ENCODE measurements at places on chromosomes 4 and X.

- peak; percentile 5 for DNase-seq
Measured at GRCh38 chr4:109406337-109406931, 27.2 kb upstream of the SEC24B start.

- no peak for DNase-seq
Measured at GRCh38 chr4:128512767-128513322, 225.2 kb upstream of the PGRMC2 start.

DNA sequence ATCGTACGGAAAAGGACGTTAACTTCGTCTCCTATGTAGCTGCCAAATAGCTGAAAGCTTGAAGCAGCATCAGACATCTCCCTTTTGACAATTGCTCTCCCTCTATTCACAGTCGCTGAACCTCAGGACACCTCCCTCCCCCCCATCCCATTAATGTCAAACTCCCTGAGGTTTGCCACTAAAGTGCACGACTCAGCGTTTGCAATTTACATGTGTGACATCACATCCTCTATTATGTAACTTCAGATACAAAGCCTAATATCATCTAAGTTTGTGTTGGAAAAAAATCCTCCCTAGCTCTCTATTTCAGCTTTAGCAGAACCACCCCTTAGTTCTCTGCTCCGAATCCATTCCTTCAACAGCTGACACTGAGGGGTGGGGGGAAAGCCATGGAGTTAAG lies 5.5 kb upstream of the NR3C2 start:
- no peak for DNase-seq

- DNase-seq, result no peak
Measured at GRCh38 chrX:110734894-110735541, 60.6 kb downstream of the CHRDL1 start.

DNA sequence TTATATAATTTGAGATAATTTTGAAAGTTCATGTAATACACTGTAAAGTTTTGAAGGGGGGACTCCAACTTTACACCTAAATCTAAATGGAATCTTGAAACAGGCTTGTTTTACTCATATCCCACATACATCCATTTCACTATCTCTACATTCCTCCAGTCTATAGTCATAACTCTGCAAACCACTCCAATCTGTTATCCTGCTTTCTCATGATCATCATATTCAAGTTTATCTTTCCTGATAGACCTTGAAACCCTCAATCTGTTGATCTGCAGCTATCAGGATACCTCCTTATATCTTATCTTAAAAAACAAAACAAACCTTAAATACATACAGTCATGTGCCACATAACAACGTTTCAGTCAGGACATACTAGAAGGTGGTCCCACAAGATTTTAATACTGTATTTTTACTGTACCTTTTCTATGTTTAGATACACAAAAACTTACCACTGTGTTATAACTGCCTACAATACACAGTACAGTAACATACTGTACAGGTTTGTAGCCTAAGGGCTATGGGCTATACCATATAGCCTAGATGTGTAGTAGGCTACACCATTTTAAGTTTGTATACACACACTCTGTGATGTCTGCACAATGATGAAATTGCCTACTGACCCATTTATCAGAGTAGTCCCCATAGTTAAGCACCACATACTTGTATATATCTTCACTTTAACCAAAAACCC lies 14.0 kb downstream of the CHIC2 start:
- no peak for DNase-seq

DNA sequence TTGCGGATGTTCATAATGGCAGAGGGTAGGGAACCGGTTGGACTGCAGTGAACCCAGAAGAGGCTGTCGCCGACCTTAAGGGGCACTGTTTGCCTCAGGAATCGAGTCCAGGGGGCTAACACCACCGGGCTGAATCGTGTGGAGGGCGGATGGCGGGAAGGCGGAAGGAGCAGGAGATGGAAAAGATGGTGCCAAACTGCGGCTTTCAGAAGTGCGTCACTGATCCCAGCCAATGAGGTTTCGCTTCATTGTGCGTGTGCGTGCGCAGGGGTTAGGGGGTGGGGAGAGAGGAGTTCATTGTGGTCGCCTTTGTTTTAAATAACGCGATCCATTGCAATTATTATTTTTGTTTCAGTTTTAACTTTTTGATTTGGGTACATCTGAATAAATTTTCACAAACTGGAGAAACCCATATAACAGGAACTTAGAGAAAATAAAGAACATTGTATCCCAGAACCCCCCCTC lies at the start of gene NAA11:
TSS of gene NAA11 (minus strand) at position 198 of the 465 bp plus-strand sequence. CDS start at position 14, 184 bp downstream.
- DNase-seq, result no peak

GRCh38 chrX:154371789-154372300 lies 2.6 kb downstream of the FLNA start:
- DNase-seq, result no peak

DNA sequence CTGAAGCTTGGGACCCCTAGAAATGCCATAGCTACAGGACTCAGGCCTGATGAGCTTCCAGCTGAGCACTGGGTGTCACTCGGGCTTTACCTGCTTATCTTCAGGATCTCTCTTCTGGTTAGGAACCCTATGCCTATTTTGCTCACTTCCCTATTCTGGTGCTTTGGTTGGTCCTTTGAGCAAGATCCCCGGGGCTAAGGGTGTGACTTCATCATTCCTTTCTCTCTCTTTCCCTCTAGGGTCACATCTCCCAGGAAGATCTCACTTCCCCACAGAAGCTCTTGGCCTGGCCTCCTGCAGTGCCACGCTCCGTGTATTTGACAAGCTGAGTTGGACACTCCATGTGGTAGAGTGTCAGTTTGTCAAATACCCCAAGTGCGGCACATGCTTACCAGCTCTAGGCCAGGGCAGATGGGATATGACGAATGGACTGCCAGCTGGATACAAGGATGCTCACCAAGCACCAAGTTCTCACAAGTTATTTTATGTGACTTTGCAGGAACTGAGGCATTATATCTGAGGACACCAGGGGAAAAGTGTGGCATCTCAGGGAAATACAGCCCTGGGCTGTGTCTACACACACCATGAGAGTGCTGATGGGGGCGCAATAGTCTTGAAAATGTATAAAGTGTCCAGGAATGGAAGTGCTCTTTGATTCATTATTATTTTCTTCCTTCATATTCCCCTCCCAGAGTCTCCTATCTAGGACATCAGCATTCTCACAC lies 21.1 kb downstream of the VSIG4 start:
- no peak for DNase-seq

DNA sequence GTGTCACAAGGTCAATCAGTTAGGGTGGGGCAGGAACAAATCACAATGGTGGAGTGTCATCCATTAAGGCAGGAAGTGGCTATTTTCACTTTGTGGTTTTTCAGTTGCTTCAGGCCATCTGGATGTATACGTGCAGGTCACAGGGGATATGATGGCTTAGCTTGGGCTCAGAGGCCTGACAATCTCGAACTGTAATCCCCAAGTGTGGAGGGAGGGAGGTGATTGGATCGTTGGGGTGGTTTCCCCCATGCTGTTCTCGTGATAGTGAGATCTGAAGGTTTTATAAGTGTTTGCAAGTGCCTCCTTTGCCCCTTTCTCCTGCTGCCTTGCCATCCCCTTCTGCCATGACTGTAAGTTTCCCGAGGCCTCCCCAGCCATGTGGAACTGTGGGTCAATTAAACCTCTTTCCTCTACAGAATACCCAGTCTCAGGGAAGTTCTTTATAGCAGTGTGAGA lies 36.7 kb upstream of the STS start:
- no peak for DNase-seq

DNA sequence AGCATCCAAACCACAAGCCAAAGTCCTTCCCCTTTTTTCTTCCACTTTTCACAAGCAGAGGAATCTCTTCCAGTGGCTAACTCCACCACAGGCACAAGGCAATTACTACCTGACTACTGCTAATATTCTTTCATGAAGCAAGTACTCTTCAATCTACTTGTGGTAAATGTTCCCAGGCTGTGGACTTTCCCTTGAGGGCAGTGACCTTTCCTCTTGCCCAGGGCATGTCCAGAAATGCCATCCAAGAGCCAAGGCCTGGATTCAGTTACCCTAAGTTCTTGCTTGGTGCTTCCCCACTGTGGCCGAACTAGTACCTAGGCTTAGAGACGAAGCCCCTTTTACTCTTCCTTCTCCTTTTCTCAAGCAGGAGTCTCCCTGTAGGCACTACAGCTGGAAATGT lies 400.7 kb downstream of the DCAF12L2 start:
- DNase-seq, result no peak

GRCh38 chrX:118534716-118535493 lies 39.3 kb downstream of the DOCK11 start:
- DNase-seq, result no peak

- DNase-seq, result no peak
Measured at GRCh38 chrX:40152173-40152711, 54.5 kb upstream of the BCOR start.

DNA sequence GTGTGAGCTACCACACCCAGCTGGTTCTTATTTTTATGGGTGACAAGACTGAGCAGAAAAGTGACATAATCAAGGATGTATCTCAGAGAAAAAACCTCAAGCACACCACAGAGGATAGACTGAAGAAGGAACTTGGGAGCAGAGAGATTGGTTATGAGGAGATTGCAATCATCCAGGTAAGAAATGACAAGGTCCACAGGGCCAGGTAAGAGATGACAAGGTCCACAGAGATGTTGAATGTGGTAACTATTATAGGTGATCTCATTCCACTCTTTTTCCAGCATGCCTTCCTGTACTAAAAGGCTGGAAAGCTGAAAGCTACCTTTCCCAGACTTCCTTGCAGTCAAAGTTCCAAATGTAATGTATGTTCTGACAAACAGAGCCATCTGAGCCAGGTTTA lies 15.9 kb upstream of the RBM47 start:
- no peak for DNase-seq

- no peak for DNase-seq
Measured at GRCh38 chr4:89324671-89325070, 17.1 kb upstream of the GPRIN3 start.

GRCh38 chr4:142356801-142357200 lies 489.3 kb downstream of the INPP4B start:
- no peak for DNase-seq

DNA sequence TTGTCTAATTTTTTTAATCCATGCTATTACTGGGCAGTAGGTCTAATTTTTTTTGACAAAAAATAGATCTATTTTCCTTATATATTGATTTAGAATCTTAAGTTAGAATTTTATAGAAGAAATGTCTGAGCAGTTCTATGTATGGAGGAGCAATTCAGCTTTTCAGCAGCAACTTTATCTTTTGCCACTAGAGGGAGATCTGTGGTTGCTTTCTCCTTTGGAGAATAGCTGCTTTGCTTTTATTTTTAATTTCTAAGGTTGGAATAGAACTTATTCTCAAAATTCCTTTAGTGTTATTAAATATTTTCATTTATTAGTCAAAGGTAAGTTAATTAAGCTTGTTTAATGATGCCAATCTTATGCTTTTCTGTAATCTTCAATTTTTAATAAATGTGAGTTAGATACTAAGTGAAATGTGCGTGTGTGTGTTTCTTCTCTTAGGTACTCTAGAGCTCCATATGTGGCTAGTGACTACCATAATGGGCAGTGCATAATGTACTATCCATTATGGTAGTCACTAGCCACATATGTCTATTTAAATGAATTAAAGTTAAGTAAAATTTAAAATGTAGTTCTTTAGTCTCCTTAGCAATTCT lies 29.3 kb downstream of the FAM199X start:
- DNase-seq, result peak; percentile 2

DNA sequence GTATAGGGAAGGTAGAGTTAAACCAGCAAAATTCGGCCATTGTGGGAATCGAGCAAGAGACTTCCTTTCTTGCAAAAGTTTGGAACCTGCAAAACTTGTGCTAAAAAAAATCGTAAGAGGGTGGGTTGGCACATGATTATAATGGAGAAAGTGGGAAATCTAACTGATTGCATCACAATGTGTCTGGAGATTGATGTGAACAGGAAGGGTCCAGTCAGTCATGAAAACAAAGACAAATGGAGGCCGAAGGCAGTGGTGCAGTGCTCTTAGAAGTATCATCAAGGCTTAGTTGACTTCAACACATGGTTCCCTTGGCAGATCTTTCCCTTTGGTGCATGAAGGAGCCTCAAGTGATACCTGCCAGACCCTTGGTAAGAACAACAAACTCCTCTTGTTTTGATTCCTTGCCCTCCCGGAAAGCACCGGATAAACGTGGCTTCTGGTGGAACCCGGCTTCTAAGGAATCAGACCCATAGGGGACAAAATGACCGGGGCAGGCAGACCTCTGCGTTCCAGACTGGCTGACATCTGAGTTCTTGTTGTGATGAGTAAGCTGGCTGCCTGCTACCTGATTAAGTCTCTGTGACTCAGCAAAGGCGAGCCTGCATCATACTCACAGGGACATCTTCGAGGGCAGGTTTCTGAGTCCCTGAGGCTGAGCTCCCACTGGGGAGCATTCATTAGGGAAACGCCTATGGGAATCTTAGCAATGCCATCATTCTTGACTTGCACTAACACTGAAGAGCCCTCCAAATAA lies 87.7 kb upstream of the MAP3K15 start:
- DNase-seq, result no peak

DNA sequence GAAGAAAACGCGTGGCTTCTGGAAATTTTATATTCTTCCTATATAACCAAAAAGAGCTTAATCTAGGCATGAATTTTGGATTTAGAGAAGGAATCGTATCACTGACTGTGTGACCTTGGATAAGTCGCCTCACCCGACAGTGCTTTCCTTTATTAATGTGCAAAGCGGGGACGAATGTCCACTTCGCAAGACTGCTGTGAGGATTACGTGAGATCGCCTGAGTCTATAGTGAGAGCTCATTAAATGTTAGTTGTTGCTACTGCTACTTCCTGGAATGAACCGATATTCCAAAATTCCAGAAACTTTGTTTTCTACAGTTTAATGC lies 448 bp upstream of the TBC1D8B start:
- DNase-seq, result no peak

- no peak for DNase-seq
Measured at GRCh38 chrX:118745570-118745969, 18.2 kb downstream of the IL13RA1 start.

DNA sequence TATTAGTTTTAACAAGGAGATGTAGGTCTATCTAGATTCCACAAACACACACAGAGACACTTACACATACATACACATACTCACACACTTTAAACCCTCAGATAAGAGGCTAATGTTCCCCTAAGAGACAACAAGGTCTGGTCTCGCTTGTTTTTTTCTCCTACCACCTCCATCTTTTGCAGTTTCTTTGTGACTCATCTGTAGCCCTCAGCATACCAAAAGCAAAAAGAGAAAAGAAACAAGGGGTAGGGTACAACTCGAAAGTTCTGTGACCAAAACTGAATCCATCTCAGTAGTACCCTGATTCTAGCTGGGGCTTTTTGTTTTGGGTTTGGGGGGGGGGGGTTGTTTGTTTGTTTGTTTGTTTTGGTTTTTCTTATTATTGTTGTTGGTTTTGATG lies 12.2 kb upstream of the EXOSC9 start:
- DNase-seq, result no peak

- DNase-seq, result no peak
Measured at GRCh38 chrX:47915886-47916493, 79.3 kb downstream of the ZNF81 start.

- no peak for DNase-seq
Measured at GRCh38 chr4:58209001-58209400, 1098.8 kb upstream of the IGFBP7 start.

Measured in activated CD4-positive, alpha-beta T cell treated with anti-CD3 and anti-CD28 coated beads for 24 hours (primary cell).